ENCODE measurements at places on chromosomes 13 and 19. TPM values are rescaled to one million over a fixed set of nuclear protein-coding genes. Genes with fewer than 3 reads are reported as not detected.

CKM gene
- not detected for total RNA-seq

ZNF534 gene
- total RNA-seq, result not detected

PRR36 gene
- total RNA-seq, result not detected

KIR2DL4 gene
- total RNA-seq, result not detected

MEX3D gene
- 21.4 TPM for total RNA-seq

TMEM259 gene
- total RNA-seq, result 130 TPM

NLRP9 gene
- total RNA-seq, result not detected

MEIOSIN gene
- not detected for total RNA-seq

KLK5 gene
- 5.9 TPM for total RNA-seq

CYP4F11 gene
- total RNA-seq, result 5.6 TPM

ZNF433 gene
- 3.7 TPM for total RNA-seq

NLRP7 gene
- total RNA-seq, result not detected

RNF17 gene
- total RNA-seq, result not detected

PCDH9 gene
- total RNA-seq, result 3.7 TPM

IGSF23 gene
- total RNA-seq, result not detected

WDR87 gene
- total RNA-seq, result not detected

LILRA5 gene
- total RNA-seq, result 2.9 TPM

OR7A5 gene
- total RNA-seq, result 0.74 TPM

MAG gene
- not detected for total RNA-seq

NLRP5 gene
- not detected for total RNA-seq

ELANE gene
- not detected for total RNA-seq

ANKLE1 gene
- total RNA-seq, result 2.9 TPM

CYP4F2 gene
- 6.9 TPM for total RNA-seq

PLK5 gene
- total RNA-seq, result 0.49 TPM

SLC10A2 gene
- total RNA-seq, result not detected

BEST2 gene
- 1.2 TPM for total RNA-seq

SBSN gene
- total RNA-seq, result 162 TPM

PSG11 gene
- total RNA-seq, result not detected

ZNF266 gene
- total RNA-seq, result 22.8 TPM

GSX1 gene
- total RNA-seq, result not detected

CNFN gene
- 106 TPM for total RNA-seq

TPTE2 gene
- not detected for total RNA-seq

ABCA7 gene
- total RNA-seq, result 29.5 TPM

NCR1 gene
- 2.7 TPM for total RNA-seq

SHANK1 gene
- total RNA-seq, result 0.98 TPM

METTL21C gene
- total RNA-seq, result not detected

TINCR gene
- 37.1 TPM for total RNA-seq

DAND5 gene
- total RNA-seq, result not detected

CLIP3 gene
- 31.9 TPM for total RNA-seq

TMEM255B gene
- total RNA-seq, result 6.4 TPM

C19orf67 gene
- not detected for total RNA-seq

LILRA1 gene
- 1.7 TPM for total RNA-seq

All from vagina (tissue), 2 donors.